ENCODE measurements at places on chromosomes 4 and X.

- DNase-seq, result no peak
These were observed 39.2 kb upstream of the CCKAR start for GRCh38 chr4:26529479-26529878.

- no peak for DNase-seq
These were observed 32.1 kb downstream of the NUDT6 start for GRCh38 chr4:122890147-122890795.

GRCh38 chr4:87354168-87355102 lies 31.8 kb upstream of the HSD17B13 start:
- no peak for DNase-seq

DNA sequence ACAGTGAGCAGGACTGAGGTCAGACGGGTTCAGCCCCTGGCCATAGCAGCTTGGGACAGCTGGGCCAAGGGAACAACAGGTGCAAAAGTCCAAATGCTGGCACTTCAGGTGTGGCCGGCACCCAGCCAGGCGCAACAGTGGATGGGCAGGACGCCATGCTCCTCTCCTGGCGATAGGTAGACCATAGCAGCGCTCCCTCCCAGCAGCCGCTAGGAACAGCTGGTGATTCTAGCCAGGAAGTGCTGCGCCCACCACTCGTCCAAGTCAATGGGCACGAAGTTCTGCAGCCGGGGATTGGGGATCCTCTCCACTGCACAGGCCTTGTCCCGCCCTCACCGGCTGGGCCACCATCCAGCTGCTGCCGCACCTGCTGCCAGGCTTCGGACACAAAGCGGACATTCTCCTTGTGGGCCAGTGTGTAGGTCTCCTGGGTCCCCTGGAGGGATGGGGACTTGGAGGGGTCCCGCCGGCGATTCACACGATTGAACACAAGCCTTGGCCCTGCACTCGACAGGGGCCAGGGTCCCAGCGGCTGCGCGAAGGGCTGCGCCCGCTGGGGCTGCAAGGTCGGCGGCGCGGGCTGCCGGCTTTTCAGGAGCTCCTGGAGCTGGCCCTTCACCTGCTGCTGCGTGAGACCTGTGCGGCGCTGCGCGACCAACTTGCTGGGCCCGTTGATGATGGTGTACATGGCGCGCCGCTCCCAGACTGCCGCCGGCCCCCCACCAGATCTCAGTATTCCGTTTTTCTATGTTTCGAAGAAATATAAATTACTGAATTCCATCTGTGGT lies 227.5 kb upstream of the STK26 start:
- DNase-seq, result no peak

DNA sequence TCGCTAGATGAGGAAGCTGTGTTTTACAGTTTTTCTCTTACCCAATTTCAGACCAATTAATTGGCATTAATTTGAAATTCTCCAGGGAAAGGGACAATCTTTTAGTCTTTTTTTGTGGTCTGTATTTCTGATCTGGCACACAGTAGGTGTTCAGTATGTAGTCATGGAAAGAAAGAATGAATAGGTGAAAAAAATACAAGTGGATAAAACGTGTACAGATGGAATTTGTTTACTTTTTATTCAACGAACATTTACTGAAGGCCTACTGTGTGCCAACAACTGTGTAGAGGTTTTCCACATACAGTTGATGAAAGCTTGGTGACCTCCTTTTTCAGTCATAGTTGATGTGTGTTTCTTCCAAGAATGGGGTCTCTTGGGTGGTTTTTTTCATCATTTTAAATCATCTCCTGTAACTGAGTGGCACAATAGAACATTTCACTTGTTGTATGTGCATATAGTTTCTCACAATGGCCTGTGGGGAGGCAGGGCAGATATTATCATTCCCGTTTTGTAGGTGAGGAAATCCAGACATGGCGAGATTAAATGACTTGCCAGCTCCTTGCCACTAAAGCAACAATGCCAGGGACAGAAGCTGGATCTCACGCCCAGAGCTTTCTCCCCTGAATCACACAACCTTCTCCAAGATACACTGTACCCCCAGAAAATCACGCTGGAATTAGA lies 102.4 kb downstream of the CEP135 start:
- no peak for DNase-seq

DNA sequence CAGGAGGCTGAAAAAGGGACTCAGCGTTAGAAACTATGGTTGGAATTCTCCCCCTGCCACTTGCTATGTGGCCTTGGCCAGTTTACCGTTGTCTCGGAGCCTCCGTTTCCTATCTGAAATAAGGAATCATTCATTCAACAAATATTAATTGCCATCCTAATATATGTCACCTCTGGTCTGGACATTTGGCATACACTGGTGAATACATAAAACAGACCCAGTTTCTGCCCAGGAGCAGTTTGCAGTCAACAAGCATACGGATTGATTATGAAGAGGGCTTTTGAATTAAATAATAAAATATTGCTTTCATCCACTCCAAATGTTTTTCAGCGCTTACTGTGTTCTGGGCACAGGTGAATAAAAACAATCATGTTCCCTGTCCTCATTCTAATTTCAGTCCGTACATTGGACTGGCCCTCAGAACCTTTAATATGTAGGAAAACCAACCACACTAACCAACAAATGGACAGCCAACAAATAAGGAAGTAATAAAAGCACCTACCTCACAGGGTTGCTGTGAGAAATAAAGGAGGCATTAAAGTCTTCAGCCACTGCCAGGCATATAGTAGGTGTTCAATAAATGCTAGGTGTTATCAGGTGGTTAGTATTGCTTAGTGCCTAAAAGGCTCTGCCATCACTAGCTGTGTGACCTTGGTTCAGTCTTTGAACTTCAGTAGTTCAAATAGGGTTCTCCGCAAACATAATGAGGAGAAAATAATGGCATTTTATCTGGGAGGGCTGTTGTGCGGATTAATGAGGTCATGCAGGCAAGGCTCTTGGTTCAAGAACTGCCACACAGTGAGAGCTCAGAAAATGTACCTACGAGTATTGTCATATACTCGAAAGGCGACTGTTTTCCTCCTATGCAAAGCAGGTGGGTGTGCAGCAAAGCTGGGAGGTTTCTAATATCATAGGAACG lies 7.3 kb upstream of the GSX2 start:
- DNase-seq, result no peak

DNA sequence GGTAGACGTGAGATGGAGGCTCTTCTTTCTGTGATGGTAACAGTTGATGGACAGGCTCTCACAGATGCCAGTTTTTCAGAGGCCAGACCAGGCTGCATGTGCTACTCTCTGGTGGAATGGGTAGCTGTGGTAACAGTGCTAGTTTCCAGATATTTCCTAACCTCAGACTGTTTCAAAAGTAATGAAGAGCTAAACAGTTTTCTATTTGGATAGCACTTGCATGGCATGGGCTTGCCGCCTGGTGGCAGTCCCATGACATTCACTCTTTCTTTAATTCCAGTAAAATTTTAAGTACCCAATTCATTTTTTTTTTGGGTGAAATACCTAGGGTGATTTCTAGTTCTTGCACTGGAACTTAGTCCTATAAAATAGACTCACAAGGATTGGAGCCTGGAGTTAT lies 220.2 kb upstream of the MAD2L1 start:
- no peak for DNase-seq

- no peak for DNase-seq
These were observed 1.2 kb upstream of the BLTP1 start for GRCh38 chr4:122150931-122151330.

- no peak for DNase-seq
These were observed 241.5 kb downstream of the FRAS1 start for GRCh38 chr4:78298618-78299017.

DNA sequence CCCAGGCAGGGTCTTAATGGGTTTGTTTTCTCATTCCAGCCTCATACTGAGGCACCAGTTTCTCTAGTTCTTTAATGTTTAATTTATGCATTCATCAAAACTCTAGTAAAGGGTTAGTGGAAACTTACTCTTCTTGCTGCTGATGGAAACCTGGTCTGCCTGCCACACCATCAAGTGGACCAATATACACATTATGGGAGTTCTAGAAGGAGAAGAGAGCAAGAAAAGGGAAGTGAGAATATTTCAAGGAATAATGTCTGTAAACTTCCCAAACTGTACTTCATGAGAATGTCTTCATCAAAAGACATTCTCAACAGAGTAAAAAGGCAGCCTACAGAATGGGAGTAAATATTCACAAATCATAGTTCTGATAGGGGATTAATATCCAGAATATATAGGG lies 20.9 kb upstream of the DHX15 start:
- no peak for DNase-seq

- no peak for DNase-seq
These were observed 253.0 kb downstream of the COX7B2 start for GRCh38 chr4:46656071-46656470.

- DNase-seq, result no peak
These were observed 4.3 kb downstream of the PSAPL1 start for GRCh38 chr4:7430368-7430964.

GRCh38 chr4:148730082-148730640 lies 287.9 kb upstream of the NR3C2 start:
- DNase-seq, result no peak

GRCh38 chr4:107826421-107826980 lies 1.8 kb downstream of the SGMS2 start:
- no peak for DNase-seq

DNA sequence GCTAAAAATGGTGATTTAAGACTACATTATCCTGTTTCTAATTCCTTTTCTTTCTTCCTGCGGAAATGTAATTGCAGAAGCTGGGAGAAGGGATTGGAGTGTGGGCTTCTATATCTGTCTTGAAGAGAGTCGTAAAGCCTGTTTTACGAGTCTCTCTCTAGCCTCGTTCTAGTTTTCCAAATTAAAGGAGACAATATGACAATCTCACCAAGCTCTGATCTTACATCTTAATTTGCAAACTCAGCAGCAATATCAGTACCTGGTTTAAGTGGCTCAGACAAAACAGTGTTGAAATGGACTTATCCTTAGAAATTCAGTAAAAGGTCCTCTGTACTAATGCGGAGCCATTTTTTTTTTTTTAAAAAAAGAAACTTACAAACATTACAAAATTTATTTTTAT lies 349.5 kb upstream of the HAND2 start:
- DNase-seq, result no peak

DNA sequence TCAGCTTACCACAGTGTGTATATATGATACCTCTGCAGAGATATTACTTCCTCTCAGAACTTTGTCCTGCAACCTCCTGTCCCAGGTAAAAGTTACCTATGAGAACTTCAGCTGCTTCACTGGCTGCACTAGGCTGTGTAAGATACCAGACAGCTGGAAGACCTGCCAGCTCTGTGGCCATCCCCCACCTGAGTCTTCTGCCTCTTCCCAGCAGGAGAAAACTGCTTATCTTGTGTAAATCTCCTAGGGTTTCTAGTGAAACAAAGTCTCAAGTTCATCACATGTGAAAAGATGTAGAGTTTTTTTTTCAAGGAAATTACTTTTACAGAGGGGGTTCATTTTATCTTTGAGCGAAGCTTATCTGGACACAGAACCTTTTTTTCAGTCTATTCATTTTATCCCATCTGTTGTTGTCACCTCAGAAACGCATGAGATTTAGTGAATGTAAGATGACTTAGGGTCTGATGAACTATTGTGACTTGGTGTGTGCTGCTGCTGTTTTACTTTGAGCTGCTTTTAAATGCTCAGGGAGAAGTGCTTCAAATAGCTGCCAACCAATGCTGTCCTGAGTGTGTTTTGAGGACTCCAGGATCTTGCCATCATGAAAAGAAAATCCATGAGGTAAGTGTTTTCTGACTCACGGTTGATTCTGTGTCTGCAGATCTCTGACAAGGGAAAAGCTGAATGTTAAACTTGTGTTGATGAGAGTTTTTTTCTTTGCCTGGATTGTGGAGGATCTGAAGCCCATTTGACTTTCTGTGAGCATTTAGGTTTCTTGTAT lies 187.8 kb downstream of the FRAS1 start:
- no peak for DNase-seq

- DNase-seq, result no peak
These were observed 162.5 kb upstream of the ATP6AP2 start for GRCh38 chrX:40418146-40418812.

- DNase-seq, result no peak
These were observed 84.9 kb downstream of the GAB1 start for GRCh38 chr4:143421609-143422008.

DNA sequence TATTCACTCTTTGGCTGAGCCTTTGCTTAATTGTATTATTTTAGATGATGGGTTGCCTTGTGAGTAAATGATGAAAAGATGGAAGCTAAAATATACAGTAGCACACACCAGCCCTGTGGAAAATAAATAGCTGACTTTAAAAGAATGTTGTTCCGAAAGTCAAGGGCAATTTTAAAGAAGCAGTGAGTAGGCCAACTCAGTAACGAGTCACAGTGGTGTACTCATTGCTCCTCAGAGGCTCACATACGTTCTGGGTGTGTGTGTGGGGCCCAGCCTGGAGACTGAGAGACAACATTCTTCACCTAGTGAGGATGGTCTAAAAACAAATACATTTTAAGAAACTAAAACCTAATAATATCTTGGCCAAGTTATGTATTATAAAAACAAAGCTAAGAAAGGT lies 640.3 kb downstream of the TRIML1 start:
- no peak for DNase-seq

DNA sequence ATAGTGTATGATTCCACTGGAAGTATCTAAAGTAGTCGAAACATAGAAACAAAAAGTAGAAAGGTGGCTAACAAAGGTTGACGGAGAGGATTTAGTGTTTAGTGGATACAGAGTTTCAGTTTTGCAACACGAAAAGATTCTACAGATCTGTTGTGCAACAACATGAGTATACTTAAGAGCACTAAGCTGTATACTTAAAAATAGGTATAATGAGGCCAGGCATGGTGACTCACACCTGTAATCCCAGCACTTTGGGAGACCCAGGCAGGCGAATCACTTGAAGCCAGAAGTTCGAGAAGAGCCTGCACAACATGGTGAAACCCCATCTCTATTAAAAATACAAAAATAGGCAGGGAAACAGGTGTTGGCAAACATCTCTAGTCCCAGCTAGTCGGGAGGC lies 7.9 kb upstream of the ATRX start:
- no peak for DNase-seq

DNA sequence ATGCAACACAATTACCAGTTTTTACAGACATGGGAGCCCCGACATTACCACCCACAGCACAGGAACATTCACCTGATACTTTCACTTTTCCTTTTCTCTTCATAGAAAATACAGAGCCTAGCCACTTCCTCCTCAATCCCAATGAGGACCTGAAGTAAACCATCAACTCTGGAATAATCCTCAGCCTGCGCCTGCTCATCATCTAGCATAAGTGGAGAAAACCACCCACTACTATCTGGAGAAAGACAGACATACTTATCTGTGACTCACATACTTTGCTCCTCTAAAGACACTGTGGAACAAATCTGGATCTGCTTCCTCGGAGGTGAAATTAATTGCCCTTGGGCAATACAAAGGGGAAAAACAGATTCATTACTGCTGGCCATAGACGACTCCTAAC lies 47.8 kb downstream of the ZCCHC13 start:
- DNase-seq, result no peak

GRCh38 chrX:1528186-1528883 lies 8.7 kb downstream of the P2RY8 start:
- no peak for DNase-seq

DNA sequence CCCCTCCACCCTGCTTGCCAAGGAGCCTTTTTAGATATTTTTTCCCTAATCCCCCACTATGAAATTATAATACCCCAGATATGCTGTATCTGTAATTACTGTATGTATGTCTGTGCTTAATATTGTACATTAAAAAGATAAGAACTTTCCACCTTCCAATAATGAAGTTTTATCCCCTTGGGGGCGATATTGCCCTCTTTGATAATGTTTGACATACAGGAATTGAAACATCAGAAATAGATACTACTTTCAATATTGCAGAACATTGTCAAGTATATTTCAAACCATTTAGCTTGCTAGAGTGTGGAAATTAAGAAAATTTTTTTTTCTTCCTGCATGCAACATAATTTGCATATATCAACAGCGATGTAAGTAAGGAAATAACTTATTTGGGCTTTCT lies 58.9 kb downstream of the NAF1 start:
- no peak for DNase-seq

GRCh38 chrX:136759968-136760367 lies 20.8 kb downstream of the ARHGEF6 start:
- DNase-seq, result no peak

Measured in stimulated activated CD4-positive, alpha-beta T cell treated with anti-CD3 and anti-CD28 coated beads, Interleukin-12 subunit alpha, Interleukin-12 subunit beta, amount 100 ng/mL, for 4 hours (primary cell).